ENCODE measurements at places on chromosomes 1 and 21.

GRCh38 chr1:74468982-74469603 lies 43.3 kb downstream of the LRRC53 start:
- peak; percentile 51 for DNase-seq

DNA sequence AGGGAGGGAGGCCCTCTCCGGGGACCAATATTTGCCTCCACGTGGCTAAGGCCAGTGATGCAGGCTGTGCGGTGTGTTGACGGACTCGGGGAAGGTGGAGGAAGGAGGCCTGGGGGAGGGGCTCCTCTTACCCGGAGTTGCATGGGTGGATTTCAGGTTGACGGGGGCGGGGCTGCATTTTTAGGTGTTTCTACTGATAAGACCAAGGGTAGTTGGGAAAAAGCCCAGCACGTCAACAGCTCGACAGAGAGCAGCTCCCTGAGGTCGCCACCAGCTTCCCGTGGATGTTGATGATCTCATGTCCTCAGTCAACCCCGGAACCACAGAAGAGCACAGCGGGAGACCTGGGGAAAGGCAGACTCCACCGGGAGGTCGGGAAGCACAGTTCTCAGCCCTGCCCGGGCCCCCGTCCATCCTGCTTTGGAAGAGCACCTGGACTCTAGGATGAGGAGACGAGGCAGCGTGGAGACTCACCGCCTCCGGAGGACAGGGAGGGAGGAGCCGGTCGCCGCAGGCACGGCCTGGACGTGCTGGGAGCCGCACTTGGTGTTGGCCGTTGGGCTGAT lies 32.9 kb upstream of the COL6A1 start:
- no peak for DNase-seq

DNA sequence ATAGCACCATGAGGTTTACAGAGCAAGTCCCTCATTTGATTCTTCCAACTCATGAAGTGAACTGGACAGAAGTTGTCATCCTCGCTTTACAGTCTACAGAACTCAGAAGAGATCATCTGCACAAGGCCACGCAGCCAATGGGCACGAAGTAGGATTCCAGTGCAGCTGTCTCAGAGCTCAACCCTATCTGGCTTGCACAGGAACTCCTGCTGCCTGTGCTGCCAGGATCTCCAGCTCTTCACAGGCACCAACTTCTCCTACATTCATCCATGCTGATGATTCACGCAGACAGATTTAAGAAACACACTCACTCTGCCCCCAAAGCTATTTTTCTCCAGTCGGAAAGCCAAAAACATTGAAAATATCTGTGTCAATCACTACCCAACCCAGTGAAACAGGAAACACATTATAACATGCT lies 157.0 kb downstream of the RERE start:
- DNase-seq = peak; percentile 94

- no peak for DNase-seq
Measured at GRCh38 chr1:64896551-64896950, 69.8 kb downstream of the JAK1 start.

DNA sequence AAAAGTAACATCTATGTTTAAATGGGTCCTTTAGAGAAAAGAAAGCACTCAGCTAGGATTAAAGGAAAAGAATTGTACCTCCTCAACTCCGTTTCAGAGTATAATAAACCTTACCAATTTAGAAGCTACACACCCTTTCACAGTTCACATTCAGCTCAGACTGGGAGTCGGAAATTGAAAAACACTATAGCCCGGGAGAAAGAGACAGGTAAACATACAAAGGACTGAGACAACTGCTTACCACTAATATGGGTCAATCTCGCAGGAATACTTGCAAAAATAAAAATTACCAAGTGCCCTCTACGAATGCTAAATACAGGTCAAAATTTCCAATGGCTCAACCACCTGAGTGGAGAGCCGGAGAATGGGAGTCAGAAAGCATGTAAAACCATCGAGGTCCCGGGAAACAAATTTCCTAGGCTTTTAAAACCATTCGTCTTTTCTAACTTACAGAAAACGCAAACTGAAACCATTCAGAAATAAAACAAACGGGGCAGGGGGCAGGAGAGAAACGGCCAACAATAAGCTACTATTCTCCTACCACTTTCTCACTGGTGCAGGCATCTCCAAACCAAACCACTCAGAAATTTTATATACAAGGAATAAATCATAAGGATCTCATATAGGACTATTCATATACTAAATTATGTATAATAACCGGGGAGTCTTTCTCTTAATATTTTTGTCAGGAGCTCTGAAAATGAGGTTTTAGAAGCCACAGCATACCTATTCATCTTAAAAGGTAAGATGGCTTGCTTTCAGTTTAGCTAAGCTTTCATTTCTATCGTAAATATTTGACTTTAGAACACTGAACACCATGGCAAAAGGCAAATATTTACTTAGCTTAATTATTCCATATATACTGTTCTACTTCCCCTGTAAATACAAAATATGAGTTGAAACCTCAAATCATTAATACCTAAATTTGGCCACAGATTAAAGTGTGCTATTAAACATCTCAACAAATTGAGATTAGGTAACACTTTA lies 136.5 kb downstream of the RERE start:
- no peak for DNase-seq

DNA sequence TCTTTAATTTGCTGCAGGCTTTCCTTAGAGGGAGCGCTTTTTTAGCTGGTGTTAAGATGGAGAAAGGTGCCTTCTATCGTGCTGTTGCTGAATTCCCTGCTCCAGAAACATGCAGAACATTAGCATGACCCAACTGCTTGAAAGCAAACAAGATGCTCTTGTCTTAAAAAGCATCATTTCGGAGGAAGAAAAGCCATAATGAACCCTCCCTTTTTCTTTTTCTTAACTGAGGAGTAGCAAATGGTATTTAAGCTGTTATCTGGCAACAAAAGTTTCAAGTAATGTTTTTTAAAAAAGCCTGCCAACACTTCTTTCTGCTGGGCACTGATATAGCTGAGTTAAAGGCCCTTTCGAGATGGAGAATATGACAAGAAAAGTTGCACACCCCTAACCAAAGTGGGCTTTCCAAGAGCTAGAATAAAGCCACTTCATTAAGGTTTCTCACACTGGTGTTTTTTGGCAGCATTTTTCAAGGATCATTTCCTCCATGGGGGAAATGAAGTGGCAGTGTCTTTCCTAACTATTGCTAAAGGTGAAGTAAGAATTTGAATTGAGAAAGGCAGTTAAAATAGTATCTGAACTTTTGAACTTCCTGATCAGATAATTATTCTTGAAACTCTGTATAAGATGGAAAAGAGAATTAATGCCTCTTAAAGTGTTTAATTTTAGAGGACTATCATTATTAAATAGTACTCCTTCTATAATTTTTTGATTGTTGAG lies 38.8 kb downstream of the ST6GALNAC5 start:
- DNase-seq = peak; percentile 14

- peak; percentile 49 for DNase-seq
Measured at GRCh38 chr1:205061665-205062069, 18.7 kb downstream of the CNTN2 start.

Data from AG10803 (cell line).